ENCODE measurements at places on chromosomes 5 and 9. TPM values are rescaled to one million over a fixed set of nuclear protein-coding genes. Genes with fewer than 3 reads are reported as not detected.

BAG1 gene
- 64.6 TPM for total RNA-seq

DNA sequence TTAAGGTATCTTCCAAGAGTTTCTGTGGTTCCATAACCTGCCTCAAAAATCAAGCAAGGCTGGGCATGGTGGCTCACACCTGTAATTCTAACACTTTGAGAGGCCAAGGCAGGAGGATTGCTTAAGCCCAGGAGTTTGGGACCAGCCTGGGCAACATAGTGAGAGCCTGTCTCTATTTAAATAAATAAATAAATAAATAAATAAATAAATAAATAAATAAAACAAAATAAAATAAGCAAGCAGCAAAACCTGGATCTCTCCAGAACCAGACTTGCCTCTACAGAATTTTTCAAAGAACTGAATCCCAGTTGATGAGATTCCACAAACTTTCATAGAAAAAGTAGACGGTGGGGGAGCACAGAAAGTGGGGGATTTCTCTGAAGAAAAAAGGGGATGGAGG lies 12.3 kb downstream of the SERINC5 start:
- H3K4me3 ChIP-seq, result no peak overlapping the region
- peaks cover 75% of the 10 kb centered on the region for H3K4me1 ChIP-seq
- no peak for DNase-seq
- H3K36me3 ChIP-seq, result peaks cover 51% of the 10 kb centered on the region

- no peak overlapping the region for H3K27ac ChIP-seq
- no peak overlapping the region for H3K4me3 ChIP-seq
- no peak for DNase-seq
- H3K36me3 ChIP-seq, result no peaks in the 10 kb centered on the region
- peaks cover 15% of the 10 kb centered on the region for H3K4me1 ChIP-seq
Measured at GRCh38 chr5:144162686-144163085, 7.8 kb downstream of the YIPF5 start.

MAMDC4 gene
- 6.3 TPM for total RNA-seq

GRCh38 chr5:67353500-67354450 lies 157.2 kb upstream of the CD180 start:
- H3K36me3 ChIP-seq, result no peaks in the 10 kb centered on the region
- no peak for DNase-seq
- H3K4me3 ChIP-seq, result no peak overlapping the region
- no peak overlapping the region for H3K27ac ChIP-seq
- H3K4me1 ChIP-seq, result peaks cover 28% of the 10 kb centered on the region
- peaks cover 6% of the 10 kb centered on the region for H3K27me3 ChIP-seq

DNA sequence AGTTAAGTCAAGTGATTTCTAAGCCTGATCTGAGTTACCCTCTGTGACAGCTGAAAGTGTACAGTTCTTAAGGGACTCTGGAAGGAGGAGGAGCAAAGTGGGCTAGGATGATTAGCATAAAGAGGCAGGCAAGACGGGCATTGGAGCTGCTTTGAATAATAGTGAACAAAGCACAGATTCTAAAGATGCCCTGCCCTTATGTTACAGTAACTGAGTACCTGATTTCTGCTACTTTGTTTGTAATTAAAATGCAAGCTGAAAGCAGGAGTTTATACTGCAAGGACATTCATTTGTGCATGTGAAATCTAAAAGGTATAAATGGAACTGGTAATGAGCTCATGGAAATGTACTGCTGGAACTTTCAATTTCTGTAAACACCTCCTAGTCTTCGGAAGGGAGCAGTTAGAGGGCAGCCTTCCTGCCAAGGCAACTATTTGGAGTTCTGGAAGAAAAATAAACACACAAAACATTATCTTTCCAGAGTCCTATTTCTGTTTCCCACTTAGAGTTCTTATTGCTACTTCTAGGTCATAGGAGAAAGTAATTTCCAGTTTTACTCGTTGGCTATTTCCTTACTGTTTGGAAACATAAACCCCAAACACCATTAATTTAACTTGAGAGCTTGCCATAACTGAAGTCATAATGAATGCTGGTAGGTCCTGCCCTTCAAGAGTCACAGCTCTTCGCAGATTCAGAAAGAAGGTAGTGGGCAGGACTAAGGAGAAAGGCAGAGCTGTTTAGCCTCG lies at the start of gene RANBP3L:
RANBP3L (minus strand) TSS at position 45 of the 746 bp plus-strand sequence. CDS start 486 bp downstream, outside the sequence.
- DNase-seq, result no peak
- peaks cover 6% of the 10 kb centered on the region for H3K4me1 ChIP-seq
- no peaks in the 10 kb centered on the region for H3K36me3 ChIP-seq
- no peak within 1 kb of the TSS for H3K27ac ChIP-seq
- H3K27me3 ChIP-seq, result peaks cover 3% of the 10 kb centered on the region

GRCh38 chr9:101582553-101582952 lies 12.2 kb downstream of the PPP3R2 start:
- no peaks in the 10 kb centered on the region for H3K27me3 ChIP-seq
- no peak for DNase-seq
- no peak overlapping the region for H3K27ac ChIP-seq

DNA sequence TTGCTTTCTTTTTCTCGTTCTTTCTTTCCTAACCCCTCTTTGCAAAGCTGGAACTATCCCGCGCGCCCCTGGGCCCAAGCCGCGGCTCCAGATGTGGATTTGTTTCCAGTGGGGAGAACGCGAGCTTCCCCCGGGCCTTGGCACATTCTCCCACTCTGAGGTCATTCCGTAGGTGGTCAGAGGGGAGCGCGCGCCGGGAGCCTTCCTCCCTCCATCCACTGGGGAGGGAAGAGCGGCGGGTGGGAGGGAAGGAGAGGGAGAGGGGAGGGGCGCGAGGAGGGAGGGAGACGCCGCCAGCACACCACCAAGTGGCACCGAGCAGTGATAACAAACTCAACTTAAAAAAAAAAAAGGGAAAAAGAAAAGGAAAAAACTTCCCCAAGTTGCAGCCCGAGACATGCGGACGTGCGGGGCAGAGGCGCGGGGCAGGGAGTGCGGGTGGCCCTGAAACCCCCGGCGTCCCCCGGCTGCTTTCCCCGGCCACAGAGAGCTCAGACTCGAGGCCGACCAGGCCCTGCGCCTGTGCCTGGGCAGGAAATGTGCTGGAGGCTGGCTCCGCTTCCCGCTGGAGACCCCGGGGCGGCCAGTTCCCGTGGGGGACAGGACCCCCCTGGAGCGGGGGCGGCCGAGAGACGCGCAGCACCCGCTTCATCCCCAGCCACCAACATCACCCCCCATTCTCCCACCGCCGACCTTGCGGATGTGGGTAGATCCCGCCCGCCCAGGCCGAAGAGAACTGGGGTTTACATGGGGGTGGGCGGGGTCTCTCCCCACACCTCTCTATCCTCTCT lies 3.1 kb downstream of the IER5L start:
- peak overlapping the region; percentile 94 for H3K4me3 ChIP-seq
- H3K27me3 ChIP-seq, result no peaks in the 10 kb centered on the region
- peak; percentile 19 for DNase-seq
- no peaks in the 10 kb centered on the region for H3K36me3 ChIP-seq
- peak overlapping the region; percentile 79 for H3K27ac ChIP-seq

GRCh38 chr9:38006163-38006562 lies 62.9 kb downstream of the SHB start:
- no peak for DNase-seq
- no peak overlapping the region for H3K27ac ChIP-seq
- no peaks in the 10 kb centered on the region for H3K27me3 ChIP-seq

- no peak overlapping the region for H3K27ac ChIP-seq
- no peaks in the 10 kb centered on the region for H3K36me3 ChIP-seq
- DNase-seq, result no peak
Measured at GRCh38 chr5:11854936-11855335, 49.3 kb downstream of the CTNND2 start.

DRD1 gene
- total RNA-seq, result not detected

- no peak overlapping the region for H3K4me3 ChIP-seq
- H3K27ac ChIP-seq, result no peak overlapping the region
- H3K36me3 ChIP-seq, result no peaks in the 10 kb centered on the region
Measured at GRCh38 chr9:16591092-16591491, 279.4 kb downstream of the BNC2 start.

- no peak for DNase-seq
- no peaks in the 10 kb centered on the region for H3K27me3 ChIP-seq
- peaks cover 81% of the 10 kb centered on the region for H3K4me1 ChIP-seq
Measured at GRCh38 chr9:121368138-121368522, 1.9 kb downstream of the STOM start.

- no peak overlapping the region for H3K27ac ChIP-seq
- H3K27me3 ChIP-seq, result no peaks in the 10 kb centered on the region
- H3K36me3 ChIP-seq, result no peaks in the 10 kb centered on the region
- no peak overlapping the region for H3K4me3 ChIP-seq
- no peak for DNase-seq
Measured at GRCh38 chr9:4289411-4290326, 10.2 kb downstream of the GLIS3 start.

FOXD4L3 gene
- 0.25 TPM for total RNA-seq

GRCh38 chr5:159452480-159453167 lies 122.3 kb upstream of the IL12B start:
- H3K27me3 ChIP-seq, result no peaks in the 10 kb centered on the region
- no peak overlapping the region for H3K4me3 ChIP-seq
- no peak overlapping the region for H3K27ac ChIP-seq
- DNase-seq, result no peak

DNA sequence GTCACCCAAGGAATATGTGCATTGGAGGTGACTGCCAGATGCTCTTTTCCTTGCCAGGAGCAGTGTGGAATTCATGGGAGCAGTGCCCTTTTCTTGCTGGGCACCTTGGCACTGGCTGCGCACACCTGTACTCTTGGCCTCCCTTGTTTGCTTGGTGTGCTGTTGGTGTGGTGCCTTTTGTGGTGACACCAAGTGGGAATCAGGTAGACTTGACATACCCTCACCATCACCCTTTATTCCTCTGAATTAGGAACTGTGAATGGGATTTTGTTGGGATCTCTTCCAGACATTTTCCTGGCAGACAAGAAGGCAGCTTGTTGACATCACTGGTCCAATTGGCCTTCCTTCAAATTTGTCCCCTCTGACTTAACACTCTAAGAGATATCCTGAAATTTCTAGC lies 82.3 kb downstream of the RAI14 start:
- peaks cover 2% of the 10 kb centered on the region for H3K27me3 ChIP-seq
- H3K27ac ChIP-seq, result peak overlapping the region; percentile 51
- no peak overlapping the region for H3K4me3 ChIP-seq
- no peaks in the 10 kb centered on the region for H3K36me3 ChIP-seq
- DNase-seq, result no peak

DNA sequence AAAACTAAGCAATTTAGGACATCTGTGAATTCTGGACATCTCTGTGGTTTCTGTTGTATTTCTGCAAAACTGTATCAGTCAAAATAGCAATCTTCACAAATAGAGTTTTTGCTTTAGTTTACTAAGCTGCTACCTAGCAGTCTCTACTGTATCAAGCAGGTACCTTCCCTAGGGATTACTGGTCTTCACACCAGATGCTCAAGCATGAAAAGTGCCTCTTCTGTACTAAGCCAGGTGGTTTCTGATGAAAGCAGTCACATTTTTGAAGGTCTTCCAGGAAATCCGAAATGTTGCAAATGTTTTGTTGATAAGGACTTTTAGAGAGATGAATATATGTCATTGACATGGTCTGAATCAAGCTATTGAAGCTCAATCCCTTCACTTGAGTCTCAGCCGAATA lies 540.0 kb downstream of the KCTD16 start:
- no peaks in the 10 kb centered on the region for H3K27me3 ChIP-seq
- no peak overlapping the region for H3K4me3 ChIP-seq
- DNase-seq, result no peak
- H3K27ac ChIP-seq, result no peak overlapping the region
- H3K4me1 ChIP-seq, result no peaks in the 10 kb centered on the region
- no peaks in the 10 kb centered on the region for H3K36me3 ChIP-seq

GRCh38 chr5:82356808-82357671 lies 78.9 kb upstream of the RPS23 start:
- H3K4me3 ChIP-seq, result peak overlapping the region; percentile 83
- H3K4me1 ChIP-seq, result peaks cover 26% of the 10 kb centered on the region
- peak; percentile 85 for DNase-seq
- no peaks in the 10 kb centered on the region for H3K36me3 ChIP-seq
- peak overlapping the region; percentile 94 for H3K27ac ChIP-seq

- H3K36me3 ChIP-seq, result no peaks in the 10 kb centered on the region
- peak; percentile 72 for DNase-seq
- H3K27me3 ChIP-seq, result no peaks in the 10 kb centered on the region
- H3K27ac ChIP-seq, result peak overlapping the region; percentile 91
Measured at GRCh38 chr5:172106511-172107356, 81.3 kb downstream of the STK10 start.

ARID3C gene
- total RNA-seq, result 0.27 TPM

PCDH1 gene
- not detected for total RNA-seq

- H3K4me1 ChIP-seq, result no peaks in the 10 kb centered on the region
- no peak for DNase-seq
- no peak overlapping the region for H3K27ac ChIP-seq
- no peak overlapping the region for H3K4me3 ChIP-seq
- peaks cover 4% of the 10 kb centered on the region for H3K27me3 ChIP-seq
Measured at GRCh38 chr5:69030358-69031062, 63.3 kb upstream of the SLC30A5 start.

ASS1 gene
- not detected for total RNA-seq

- no peaks in the 10 kb centered on the region for H3K27me3 ChIP-seq
- DNase-seq, result no peak
- H3K36me3 ChIP-seq, result no peaks in the 10 kb centered on the region
- no peak overlapping the region for H3K27ac ChIP-seq
Measured at GRCh38 chr9:98248737-98249474, 6.5 kb downstream of the TBC1D2 start.

HACD4 gene
- total RNA-seq, result 12.6 TPM

LRRC19 gene
- total RNA-seq, result not detected

STPG3 gene
- total RNA-seq, result not detected

SLC6A19 gene
- total RNA-seq, result not detected

ADAMTS19 gene
- not detected for total RNA-seq
